ENCODE measurements at places on chromosomes 1 and 21.

DNA sequence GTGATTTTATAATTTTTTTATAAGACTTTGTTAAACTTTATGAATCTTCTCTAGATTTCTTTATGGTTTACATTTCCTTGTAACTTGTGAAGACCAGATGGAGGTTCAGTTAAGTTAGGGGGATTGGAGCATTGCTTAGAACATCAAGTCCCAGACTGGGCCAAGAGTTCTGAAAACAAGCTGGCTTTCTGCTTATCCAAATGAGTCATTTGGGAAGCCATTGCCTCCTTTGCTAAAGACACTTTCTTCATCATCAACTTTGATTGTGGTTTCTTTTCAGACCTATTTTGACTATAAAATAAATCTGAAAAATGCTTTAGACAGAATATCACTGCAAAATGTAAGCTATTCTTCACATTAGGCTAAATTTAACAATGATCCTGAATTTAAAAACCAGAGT, 446.8 kb downstream of the USP25 start:
- DNase-seq = no peak

- DNase-seq = no peak
Observed at GRCh38 chr1:167126317-167126716, 32.4 kb downstream of the STYXL2 start.

GRCh38 chr1:117060441-117061317, 553 bp downstream of the TTF2 start:
- DNase-seq = no peak

GRCh38 chr1:155137154-155137949, 1.7 kb downstream of the SLC50A1 start:
- DNase-seq = no peak

- DNase-seq = no peak
Observed at GRCh38 chr1:214317300-214317699, 36.3 kb downstream of the SMYD2 start.

- peak; percentile 40 for DNase-seq
Observed at GRCh38 chr1:63135174-63135512, 187.2 kb upstream of the FOXD3 start.

DNA sequence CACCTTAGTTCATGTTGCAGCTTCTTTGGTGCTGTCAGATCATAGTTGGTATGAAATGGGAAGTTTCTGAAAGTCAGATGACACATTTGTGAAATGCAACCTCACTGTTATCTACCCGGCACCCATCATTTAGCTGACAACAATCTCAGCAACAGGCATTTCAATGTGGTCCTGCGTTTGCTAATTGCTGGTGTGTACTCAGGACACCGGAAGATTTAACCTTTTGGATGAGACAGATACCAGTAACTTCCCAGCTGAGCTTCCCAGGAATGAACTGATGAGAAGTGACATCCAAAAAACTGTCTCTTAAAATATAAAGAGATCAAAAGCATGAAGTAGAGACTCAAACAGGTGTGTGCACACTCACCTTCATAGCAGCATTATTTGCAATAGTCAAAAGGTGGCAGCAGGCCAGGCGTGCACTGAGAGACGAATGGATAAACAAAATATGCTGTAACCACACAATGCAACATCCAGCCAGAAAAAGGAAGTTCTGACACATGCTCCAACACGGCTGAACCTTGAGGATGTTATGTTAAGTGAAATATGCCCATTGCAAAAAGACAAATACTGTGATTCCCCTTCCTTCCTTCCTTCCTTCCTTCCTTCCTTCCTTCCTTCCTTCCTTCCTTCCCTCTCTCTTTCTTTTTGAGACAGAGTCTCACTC, 7.9 kb upstream of the CLDN14 start:
- DNase-seq = no peak

GRCh38 chr1:214205053-214205452, 75.9 kb upstream of the SMYD2 start:
- peak; percentile 84 for DNase-seq

- no peak for DNase-seq
Observed at GRCh38 chr1:2194319-2194897, at the start of gene FAAP20. FAAP20 (minus strand) TSS chr1:2194772; CDS start chr1:2194749, 23 bp downstream.

DNA sequence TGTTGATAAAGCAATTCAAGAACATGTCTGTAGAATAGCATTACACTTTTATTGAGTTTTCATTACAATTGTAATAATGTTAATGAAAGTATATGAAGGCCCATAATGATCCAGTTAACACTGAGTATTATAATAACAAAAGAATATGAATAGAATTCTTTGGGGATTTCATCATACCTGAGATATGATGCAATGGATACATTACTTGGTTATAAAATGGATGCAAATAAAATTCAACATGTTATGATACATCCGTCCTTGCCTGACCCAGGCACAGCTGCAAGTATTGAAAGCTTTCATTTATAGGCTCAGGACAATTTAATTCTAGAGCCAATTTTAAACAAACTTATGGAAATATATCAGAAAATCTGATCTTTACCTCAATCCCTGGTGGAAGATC, 8.2 kb upstream of the KCNA3 start:
- no peak for DNase-seq

DNA sequence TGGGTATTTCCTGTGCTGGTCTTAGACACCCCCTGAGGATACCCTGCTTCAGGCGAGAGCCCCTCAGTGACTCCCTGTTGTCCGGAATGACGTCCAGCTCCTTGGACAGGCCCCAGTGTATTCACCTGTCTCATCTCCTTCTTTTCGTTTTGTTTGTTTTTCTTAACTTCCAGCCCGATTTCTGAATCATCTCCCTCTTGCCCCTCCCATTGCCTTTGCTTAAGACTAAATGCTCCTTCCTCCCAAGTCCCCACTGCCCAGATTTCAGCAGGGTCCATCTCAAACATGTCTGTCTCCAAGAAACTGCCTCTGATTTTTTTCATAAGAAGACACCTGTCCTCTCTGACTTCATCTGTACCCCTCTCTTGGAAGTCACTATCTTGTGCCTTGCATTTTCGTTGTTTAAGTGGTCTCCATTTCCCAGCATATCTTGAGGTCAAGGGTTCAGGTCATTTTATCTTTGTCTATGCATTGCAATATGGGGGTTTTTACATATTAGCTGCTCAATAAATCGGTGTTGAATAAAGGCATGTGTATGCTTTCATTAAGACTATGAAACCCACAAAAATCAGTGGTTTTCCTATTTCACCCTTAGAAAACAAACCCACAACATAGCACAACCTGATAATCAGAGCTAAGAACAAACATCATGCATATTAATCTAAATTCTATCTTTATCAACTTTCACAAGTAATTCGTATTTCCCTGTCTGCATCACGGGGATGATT, 58.4 kb upstream of the LGALS8 start:
- DNase-seq = no peak

- no peak for DNase-seq
Observed at GRCh38 chr1:27957655-27958054, 2.1 kb upstream of the XKR8 start.

- peak; percentile 83 for DNase-seq
Observed at GRCh38 chr1:50978144-50978851, 8.3 kb downstream of the CDKN2C start.

DNA sequence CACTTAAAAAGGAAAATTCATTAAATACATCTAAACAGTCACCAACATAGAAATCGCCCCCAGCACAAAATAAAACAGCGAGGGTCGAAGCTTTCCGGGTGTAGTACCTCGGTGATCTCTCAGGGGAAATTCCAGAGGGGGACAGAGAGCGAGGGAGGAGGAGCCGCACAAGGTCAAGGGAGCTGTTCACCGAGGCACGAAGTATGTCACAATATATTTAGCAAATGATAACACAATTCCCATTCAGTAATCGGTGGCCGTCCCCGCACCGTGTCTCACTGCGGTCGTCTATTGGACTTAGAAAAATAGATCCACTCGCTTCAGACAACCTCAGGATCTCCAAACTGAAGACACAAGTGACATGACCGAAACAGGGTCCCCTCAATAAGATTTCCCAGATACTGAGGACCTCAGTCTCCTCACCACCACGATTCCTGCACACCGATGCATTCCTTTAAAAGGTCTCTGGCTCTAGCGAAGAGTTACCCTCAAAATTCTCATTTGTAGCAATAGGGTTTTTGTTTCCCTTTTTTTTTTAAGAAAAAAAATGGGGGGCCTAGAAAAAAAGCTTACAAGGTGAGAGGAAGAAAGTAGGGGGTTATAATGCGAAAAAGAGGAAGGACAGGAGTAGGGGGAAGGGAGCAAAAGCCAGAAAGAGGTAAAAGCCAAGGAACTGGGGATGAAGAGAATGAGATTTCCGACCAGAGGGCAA, 1.1 kb downstream of the LPGAT1 start:
- DNase-seq = peak; percentile 79

- no peak for DNase-seq
Observed at GRCh38 chr1:226672339-226672762, 66.7 kb downstream of the ITPKB start.

DNA sequence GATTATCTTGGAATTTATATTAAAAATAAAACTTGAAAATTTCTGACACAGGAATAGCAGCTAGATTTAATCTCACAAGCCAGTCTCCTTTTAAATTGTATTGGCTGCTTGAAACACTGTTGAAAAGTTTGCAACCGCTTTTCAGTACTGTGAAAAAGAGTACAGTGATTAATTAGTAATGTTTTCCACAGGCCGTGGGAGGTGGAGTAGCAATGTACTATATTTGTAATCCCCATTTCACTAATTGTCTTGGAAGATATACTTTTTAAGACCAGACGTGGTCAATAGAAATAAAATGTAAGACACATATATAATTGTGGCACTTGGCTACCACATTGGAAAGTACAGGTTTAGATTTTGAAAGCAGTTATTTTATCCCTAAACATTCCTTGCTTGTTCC, 40.8 kb upstream of the MYOCOS start:
- no peak for DNase-seq

DNA sequence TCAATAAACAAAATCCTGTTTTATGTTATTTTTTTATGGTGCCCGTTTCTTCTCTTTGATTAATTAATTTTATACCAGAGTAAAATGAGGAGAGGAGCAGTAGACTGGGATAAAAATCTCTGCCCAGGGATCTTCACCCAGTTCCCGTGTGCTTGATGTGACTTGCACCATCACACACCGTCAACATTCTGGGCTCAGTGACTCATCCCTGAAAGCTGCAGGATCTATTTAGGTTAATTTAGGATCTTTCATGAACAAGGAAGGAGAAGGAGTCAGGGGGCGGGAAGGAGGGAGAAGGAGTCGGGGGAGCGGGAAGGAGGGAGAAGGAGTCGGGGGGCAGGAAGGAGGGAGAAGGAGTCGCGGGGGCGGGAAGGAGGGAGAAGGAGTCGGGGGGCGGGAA, 182.4 kb downstream of the SMYD3 start:
- no peak for DNase-seq

DNA sequence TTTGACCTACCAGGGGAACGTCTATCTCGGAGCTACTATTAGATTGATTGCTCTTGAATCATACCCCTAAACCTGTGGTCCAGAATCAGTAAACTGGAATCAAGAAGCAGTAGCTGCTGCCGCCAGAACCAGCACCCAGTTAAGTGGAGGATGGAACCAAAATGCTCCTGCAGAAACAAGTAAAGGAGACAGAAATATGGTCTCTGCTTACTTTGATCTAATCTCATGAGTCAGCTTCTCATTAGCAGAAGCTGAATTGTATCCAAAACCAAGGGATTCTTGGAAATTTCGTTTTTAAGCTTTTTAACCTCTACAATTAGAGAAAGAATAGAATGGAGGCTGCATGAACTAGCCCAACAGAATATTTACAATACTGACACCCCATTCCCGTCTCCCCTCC, 42.6 kb upstream of the PIGV start:
- DNase-seq = no peak

Data from retina (tissue), 1 donor.